T-helper 9 cell (primary cell): ENCODE measurements at places on chromosomes 7 and 10.

GRCh38 chr7:111029574-111030251 lies 61.2 kb upstream of the LRRN3 start:
- no peak for DNase-seq

DNA sequence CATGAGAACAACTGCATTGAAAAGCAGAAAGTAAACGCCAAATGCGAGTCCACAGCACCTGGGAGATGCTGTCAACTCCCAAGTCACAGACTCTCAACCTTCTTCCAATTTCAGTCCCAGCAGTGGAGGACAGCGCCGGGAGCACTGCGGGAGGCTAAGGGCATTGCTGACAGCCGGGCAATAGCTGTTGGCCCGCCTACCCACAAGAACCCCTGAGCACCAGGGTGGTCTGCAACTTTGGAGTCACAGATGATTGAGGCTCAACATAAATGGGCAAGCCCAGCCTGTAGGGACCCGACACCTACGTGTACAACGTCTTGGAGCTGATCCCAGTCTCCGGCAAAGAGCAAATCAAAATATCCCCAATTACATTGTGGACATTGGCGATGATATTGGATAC lies 262.9 kb downstream of the TCERG1L start:
- no peak for DNase-seq

DNA sequence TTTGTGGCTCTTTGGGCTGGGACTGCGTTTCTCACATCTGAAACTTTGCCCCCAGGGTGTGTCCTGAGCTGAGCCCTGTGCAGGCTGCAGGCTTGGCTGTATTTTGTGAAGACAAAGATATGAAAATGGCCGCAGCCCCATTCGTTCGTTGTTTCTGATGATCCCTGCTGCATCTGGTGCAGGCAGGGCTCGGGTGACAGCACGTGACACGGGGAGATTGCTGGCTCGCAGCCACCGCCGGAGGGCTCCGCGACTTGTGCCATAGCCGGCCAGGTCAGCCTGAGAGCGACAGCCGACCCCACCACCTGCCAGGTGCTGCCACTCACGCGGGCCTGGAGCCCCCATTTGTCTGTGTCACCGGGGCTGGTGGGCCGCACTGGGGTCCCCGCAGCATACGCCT lies 81.3 kb downstream of the ZRANB1 start:
- DNase-seq = no peak

DNA sequence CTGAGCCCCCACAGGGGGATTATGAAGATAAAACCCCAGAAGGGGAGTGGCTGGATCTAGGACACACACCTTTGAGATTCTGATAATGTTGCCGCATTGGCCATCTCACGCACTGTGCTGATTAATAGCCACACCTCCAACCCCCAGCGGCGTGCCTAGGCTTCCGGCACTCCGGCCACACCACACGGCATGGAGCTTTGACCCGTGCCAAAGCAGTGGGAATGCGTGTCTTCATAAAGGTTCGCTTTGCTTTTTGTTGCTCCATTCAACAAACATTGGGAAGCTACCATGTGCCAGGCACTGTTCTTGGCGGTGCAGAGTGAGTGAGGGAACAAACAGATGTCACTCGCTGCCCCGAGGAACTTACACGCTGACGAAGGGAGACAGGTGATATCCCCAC lies 117.6 kb downstream of the TCERG1L start:
- DNase-seq = no peak

DNA sequence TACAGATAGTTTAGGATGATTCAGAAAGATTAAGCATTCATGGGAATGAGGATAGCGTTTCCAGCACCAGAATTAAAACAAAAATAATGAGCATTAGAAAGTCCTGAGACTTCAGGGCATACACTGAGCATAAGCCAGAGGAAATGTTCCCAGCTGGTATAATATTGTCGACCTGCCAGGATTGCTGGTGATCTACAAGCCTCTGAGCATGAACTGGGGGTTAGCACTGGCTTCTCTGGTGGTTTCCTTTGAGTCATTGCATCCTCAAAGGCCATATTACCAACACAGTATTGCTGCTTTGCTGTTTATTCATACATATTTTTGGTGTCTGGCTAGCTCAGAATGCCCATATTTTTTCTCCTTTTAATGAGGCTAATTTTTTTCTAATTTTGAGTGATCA lies 10.7 kb upstream of the ATRNL1 start:
- DNase-seq = no peak

DNA sequence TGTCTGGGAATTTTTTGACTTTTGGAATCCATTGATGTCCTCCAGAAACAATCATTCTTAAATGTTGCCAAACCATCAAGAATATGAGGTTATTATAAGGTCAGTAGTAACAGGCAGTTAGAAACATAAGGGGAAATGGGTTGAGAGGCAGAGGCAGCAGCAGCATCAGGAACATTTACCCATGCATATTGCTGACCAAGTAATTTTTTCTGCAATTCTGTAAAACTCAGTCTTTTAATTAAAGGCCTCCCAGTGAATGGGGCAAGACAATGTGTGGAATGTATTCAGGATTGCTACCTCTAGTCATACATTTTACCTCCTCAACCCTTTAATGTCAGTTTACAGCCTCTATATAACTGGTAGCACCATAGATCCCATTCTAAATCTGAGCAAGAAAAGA lies 66.5 kb upstream of the SKAP2 start:
- no peak for DNase-seq

GRCh38 chr7:106178593-106179134 lies 66.6 kb upstream of the SYPL1 start:
- no peak for DNase-seq

DNA sequence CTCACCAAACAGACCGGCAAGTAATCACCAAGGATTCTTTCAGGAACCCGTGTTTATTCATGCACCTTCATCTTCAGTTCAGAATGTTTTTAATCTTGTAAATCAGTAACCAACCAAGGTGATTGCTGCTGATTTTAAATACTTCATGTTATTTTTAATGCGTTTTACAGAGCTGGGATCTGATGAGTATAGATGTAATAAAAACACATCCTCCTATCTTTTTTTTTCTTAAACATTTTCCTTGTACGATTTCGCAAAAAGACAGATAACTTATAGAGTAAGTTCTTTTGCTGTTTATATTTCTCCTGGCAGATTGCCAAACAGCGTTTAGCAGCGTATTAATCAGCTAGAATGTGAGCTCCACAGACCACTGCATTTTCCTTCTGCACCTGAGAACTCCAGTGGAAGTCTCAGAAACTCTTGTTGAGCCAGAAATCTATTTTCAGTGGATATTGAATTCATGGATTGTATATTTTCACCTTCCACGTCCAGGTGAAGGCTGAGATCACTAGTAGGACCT lies 397.8 kb upstream of the NRP1 start:
- no peak for DNase-seq

GRCh38 chr7:84999450-84999849 lies 187.4 kb downstream of the SEMA3D start:
- no peak for DNase-seq

- no peak for DNase-seq
Observed at GRCh38 chr10:3139216-3139910, 33.2 kb downstream of the PITRM1 start.

DNA sequence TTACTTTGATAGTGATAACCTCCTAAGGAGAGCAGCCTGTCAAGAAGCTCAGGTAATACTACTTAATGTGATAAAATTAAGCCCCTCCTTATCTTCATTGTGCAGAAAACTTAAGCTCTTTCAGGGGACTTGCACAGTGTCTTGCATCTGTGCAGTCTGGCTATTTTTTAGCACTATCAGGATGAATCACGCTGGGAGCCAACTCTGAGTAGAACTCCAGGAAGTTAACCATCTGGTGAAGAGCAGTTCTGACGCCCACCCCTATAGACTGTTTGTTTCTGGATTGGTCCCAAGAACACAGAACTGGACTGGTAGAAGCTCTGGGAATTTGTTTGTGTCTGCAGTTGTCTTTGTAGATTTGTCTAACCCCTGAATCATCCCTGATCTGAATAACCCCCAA lies 41.9 kb downstream of the AGK start:
- DNase-seq = no peak

DNA sequence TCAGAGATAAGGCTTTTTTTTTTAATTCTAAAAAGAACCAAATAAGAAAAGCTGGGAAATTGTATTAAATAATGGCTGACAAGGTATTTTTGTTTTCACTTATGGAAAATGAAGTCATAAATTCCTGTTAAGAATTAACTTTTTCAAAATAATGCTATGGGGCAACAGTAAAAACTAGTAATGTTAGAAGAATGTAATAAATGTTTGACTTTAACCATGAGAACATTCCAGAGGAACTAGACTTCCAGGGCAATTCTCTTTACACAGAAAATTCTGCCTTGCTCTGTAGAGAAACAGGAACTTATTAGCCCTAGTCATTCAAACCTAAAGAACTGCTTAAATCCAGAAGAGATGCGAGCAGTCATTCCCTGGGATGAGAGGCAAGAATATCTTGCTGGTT lies 571.1 kb downstream of the IPMK start:
- no peak for DNase-seq
